ENCODE measurements at places on chromosomes 7 and 10.

DNA sequence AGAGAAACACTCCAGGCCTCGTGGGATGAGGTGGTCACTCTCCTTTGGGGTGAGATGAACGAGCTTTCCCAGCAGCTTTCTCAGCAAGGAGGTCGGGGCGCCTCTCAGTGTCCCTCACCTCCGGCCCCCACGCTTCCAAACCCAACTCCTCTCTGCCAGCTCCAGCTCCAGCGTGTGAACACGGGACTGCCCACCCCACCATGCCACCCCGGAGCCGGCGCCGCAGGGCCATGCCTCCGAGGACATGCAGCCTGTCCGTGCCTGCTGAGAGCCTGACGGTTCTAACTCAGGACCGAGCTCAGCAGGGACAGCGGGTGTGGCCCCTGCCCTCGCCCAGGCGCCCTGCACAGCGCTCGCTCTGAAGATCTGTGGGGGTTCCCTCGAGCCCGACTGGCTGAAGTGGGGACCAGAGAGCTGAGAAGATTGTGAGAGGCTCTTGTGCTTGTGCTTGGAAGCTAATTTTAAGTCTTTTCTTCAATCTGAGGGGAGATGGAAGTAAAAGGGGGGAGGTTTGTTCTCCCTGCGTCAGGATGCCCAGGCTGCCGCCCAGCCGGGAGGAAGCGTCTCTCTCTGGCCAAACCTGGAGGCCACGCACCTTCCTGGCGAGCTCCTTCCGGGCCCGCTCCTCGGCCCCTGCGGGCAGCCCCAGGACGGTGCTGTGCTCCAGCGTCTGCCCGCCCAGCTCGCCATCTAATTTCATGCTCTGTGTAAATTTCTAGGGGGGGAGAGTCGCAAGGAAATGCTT, 5.1 kb upstream of the ADAM8 start:
- no peak for DNase-seq

DNA sequence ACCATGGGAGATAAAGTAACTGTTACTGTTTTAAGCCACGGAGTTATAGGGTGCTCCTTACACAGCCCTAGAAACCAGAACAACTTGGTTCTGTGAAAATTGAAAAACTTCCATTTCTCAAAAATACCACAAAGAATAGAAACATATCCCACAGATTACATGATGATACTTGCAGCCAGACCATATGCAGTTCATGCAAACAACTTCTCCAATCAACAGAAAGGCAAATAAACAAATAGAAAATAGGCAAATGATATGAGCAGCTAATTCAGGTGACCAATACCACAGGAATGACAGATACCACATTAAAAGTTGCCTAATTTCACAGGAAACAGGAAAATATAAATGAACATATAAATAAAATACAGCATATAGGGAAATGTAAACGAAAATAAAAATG, 297.5 kb downstream of the HTR7 start:
- no peak for DNase-seq

- no peak for DNase-seq
Measured at GRCh38 chr10:17387861-17388503, 66.4 kb downstream of the ST8SIA6 start.

DNA sequence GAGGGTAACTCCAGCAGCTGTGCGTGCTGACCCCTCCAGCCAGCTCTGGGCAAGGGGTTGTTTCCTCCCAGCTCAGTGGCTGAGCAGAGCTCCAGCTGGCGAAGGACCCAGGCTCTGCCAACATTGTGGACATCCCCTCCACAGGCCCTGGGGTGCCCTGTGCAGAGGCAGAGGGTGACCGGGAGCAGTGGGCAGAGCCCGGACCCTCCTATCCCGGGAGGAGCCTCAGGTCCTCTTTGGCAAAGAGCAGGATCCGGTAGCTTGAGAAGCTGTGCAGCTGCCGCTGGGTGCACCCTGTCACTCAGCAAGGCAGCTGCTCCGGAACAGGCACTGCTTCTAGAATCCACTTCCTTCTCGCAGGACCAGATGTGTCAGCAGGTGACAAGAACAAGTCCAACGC, 175.9 kb downstream of the EBF3 start:
- no peak for DNase-seq

DNA sequence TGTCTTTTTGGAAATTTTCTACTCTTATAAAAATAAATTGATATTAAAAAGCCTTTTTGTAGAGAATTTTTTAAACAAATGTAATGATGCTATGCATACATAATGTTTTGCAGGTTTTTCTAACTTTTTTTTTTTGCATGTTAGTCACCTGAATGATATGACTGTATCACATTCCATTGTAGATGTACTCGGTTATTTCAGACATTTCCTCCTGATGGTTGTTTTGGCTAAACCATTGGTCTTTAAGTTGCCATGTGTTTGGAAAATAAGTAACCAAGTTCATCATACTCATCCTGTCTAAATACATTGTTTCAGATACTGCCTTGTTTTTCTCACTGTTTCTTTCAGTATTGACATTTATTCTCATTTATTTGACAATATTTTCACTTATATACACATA, 25.8 kb downstream of the NHLRC2 start:
- DNase-seq = no peak

DNA sequence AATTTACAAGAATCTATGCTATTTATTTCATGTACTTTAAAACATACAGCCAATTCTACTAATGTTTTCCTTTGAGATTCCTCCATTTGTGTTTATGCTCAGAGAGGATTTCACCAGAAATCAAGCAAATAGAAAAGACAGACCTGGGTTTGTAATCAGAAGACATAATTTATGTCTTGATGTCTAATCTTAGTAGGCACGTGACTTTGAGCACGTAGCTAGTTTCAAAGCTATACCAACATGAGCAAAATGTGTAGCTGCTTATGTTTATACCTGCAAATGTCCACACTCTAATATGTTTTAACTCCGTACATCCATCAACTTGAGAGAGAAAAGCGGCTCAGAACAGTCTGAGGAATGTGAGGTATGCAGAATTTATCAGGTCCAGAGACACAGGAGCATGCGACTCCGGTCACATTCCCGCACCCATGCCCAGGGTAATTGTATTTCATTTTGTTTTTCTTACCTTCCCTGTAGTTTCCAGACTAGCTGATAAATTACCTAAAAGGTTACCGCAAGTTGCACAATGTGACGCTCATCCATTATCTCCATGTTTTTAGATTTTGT, 40.0 kb downstream of the SVOPL start:
- DNase-seq = no peak

DNA sequence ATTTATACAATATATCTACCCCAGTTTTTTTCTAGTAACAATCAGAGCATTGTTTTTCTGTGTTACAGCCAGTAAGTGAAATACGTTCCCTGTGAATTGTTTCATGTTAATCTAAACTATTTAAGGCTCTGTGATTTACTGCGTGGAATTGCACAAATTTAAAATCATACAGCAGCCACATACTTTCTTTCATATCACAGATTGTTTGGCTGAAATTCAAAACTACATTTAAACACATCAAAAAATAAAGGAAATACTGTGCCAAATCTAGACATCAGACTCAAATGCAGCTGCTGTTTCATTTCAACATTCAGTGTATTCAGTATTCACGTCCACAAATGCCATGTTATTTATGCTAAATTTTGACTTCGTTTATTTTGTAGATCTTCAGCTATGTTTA, 242.6 kb upstream of the HGF start:
- no peak for DNase-seq

- no peak for DNase-seq
Measured at GRCh38 chr7:12314199-12314598, 89.5 kb downstream of the VWDE start.

DNA sequence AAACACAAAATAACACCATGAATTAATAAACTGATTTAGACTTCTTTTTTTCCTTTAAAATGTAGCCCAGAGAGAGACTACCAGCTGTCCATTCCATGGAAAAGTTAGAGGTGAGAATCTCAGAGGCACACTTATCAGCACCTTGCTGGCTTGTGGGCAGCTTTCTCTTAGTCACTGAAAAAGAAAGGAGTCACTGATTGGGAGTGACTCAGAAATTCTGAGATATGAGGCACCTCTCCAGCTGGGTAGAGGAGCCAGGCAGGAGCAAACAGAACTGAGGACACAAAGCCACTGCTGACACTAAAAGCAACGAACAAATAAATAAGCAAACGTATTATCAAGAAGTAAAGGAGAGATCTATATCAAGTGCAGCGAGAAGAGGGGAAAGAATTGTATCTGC, 310.6 kb downstream of the PARD3 start:
- no peak for DNase-seq

GRCh38 chr10:78305311-78305710, 271.6 kb downstream of the RPS24 start:
- no peak for DNase-seq
